ENCODE measurements at places on chromosomes 3 and 15. TPM values are rescaled to one million over a fixed set of nuclear protein-coding genes. Genes with fewer than 3 reads are reported as not detected.

The SEMA3F gene
- 8.2 TPM for total RNA-seq

The CPLX3 gene
- 1.00 TPM for total RNA-seq

The SEMA7A gene
- total RNA-seq: 18.1 TPM

The DUOX1 gene
- 0.27 TPM for total RNA-seq

The ATP8B4 gene
- total RNA-seq: 15.3 TPM

The C3orf70 gene
- 28.4 TPM for total RNA-seq

The VIPR1 gene
- 2.0 TPM for total RNA-seq

The CLDN16 gene
- total RNA-seq: not detected

The TLR9 gene
- 0.09 TPM for total RNA-seq

The EXD1 gene
- total RNA-seq: 0.09 TPM

The PEX5L gene
- 5.3 TPM for total RNA-seq

The LRRC15 gene
- total RNA-seq: not detected

The PCLAF gene
- total RNA-seq: 21.1 TPM

The KNG1 gene
- not detected for total RNA-seq

The BFSP2 gene
- total RNA-seq: not detected

The CCK gene
- 2.4 TPM for total RNA-seq

The CP gene
- 3.1 TPM for total RNA-seq

The LDHAL6B gene
- total RNA-seq: not detected

The SPSB4 gene
- total RNA-seq: 12.7 TPM

The TRIM71 gene
- total RNA-seq: 6.1 TPM

The CSTA gene
- not detected for total RNA-seq

All from cerebellum (tissue), 4 donors.